ENCODE measurements at places on chromosomes 2 and 18.

GRCh38 chr2:96164459-96165184 is 19.4 kb upstream of the DUSP2 start:
- no peak for DNase-seq

DNA sequence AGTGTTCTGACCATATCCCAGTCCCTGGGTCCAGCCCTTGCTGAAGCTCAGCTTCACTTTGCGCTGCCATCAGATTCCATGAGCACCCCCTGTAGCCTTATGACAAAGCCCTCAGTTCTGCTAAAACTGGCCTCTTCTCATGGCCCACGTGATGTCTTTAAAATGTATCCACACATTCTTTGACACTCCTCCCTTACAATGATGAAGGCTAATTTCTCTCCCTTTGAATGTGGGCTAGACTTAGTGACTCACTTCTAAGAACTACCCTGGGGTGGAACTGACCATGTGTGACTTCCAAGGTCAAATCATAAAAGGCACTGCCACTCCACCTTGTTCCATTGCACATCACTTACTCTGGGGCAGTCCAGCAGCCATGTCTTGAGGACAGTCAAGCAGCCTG is 45.4 kb upstream of the GORASP2 start:
- DNase-seq, result no peak

- DNase-seq, result no peak
Observed at GRCh38 chr18:75836516-75836915, 409.0 kb upstream of the SMIM21 start.

DNA sequence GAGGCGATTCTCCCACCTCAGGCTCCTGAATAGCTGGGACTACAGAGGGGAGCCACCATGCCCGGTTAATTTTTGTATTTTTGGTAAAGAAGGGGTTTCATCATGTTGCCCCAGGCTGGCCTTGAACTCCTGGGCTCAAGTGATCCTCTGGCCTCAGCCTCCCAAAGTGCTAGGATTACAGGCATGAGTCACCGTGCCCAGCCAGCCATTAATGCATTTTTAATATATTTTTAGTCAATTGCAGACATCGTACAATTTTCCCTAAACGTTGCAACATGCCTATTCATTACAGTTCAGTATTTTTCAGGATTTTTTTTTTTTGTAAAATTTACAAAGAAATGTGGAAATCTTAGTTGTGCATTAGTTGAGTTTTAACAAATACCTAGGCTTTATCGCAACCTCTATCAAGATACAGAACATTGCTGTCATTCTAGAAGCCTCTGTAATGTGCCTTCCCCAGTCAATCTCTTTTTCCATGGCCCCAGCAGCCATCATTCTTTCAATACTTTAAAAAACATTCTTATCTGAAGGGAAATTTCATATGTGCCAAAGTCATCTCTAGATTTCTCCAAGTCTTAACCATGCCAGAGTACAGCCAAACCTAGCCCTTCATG is 14.7 kb downstream of the NABP1 start:
- no peak for DNase-seq

DNA sequence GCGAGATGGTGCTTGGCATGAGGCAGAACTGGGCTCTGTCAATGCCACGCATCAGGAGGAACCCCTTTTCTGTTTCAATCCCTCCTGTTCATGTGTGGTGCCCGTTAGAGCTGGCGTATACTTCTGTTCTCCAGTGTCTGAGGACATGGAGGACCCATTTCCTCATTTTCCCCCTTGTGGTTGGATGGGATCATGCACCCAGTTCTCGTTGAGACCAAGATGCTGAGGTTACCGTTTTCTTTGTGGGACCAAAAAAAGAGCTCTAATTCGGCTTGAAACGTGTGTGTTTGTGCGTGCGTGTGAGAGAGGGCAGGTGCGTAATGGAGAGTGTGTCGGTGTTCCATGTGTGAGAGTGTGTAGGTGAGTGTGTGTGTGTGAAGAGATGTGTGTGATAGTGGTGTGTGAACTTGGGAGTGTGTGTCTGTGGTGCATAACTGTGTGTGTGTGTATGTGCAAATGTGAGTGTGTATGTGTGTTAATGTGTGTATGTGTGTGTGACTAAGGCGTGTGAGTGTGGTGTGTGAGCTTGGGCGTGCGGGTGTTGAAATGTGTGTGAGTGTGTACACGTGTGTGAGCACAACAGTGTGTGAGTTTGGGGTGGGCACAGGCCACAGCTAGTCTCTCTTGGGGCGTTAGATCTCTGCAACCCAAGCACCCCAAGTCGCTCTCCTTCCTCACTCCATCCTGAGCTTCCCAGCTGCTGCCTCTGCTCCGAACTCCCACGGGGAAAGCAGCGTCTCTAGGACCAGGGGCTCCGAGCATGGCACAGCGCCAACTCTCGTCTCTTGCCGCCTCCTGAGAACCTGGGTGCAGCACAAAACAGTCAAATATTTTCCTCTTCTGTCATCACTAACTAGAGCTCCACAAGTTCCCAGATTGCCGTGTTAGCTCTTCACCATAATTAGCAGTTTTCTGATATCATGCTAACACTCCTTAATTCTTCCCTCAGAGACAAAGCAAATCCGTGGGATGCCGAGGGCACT is 75.8 kb downstream of the LONRF2 start:
- DNase-seq, result no peak

DNA sequence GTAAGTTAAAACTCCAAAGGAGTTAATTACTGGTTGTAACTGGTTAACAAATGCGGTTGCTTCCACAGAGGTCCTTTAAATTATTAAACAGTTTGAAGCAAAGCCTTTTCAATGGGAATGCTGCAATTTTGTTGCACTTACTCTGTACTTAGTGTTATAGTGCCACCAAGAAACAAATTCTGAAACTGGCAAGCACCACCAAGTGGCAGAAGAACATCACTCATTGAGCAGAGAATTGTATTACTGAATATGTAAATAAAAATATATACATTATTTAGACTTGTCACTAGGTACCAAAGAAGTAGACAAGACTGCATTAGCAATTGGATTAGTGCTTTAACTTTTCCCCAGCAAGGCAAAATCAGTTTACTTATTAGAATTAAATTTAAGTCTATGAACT is 2.6 kb upstream of the TMEFF2 start:
- no peak for DNase-seq

DNA sequence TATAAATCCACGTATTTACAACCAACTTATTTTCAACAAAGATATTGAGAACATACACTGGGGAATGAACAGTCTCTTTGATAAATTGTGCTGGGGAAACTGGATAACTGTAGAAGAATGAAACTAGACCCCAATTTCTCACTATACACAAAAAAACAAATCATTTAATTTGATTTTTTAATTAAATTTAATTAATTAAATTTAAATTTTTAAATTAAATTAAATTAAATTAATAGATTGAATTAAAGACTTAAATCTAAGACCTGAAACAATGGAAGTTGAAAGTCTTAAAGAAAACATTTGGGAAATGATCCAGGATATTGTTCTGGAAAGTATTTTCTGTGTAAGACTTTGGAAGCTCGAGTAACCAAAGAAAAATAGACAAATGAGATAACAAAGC is 301.4 kb downstream of the GALNT13 start:
- no peak for DNase-seq

GRCh38 chr2:220419647-220420046 is 792.2 kb downstream of the SLC4A3 start:
- DNase-seq, result no peak

DNA sequence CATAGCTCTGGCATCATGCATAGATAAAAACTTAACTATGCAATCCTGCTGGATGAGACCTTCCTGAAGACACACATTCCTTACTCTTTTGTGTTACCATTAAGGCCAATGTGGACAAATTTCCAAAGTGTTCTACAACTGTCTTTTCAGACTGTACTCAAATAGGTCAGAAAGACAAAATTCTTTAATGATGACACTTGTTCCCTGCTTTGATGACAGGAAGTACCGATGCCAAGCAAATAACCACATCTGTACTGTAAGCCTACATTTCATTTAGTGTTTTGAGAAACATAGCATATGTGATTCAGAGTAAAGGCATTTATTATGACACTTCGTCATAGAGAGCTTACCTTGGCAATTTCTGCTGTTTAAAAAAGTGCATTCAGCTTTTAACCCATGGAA is 55.0 kb downstream of the PMAIP1 start:
- no peak for DNase-seq

DNA sequence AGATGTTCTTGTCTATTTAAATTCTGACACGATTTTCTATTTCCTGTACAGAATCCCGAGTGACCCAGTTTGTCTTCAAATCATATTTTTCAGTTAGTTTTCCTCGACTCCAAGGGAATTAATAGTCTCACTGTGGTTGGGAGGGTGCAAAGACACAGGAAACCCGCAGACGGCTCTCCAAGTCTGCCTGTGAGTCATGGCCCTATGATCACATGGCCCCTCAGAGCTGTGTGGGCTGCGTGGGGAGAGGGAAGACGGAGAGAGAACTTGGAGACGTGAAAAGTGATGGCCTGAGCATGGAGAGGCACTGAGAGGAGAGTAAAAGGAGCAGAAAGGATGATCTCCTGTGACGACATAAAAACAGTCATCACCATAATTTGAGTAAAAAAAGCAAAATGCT is 989.9 kb downstream of the DCDC2C start:
- no peak for DNase-seq

DNA sequence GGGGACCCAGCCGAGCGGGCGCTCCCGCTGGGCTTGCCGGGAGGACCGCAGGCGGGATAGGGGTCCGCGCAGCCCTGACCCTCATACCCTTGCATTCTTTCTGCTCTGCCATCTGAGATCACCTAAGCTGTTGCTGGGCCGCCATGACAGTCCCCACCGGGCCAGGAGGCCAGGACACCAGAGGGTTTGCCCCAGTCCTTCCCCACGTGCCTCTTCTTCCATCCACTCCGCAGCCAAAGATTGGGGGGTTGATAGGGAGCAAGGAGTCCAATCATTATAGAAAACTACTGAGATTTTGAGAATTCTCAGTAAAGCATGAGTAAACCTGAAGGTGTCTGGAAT is 453 bp upstream of the GRB14 start:
- DNase-seq, result no peak

DNA sequence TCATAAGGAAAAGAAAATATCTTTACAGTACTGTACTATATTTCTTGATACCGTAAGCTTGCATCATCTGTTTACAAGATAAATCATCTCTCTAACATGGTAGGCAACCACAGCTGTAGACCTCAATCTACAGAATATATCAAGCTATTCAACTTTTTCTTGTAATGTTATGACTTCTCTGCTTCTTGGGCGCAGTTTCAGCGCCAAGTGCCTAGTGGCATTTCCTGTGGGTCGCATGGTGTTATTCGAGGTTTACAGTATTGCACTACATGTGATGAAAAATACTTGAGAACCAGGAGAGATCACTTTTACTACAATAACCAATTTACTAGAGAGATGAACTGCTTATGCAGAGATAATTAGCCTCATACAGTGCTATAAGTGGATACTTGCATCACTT is 34.0 kb upstream of the SESTD1 start:
- DNase-seq, result no peak

- DNase-seq, result no peak
Observed at GRCh38 chr2:49459314-49459993, 305.1 kb upstream of the FSHR start.

DNA sequence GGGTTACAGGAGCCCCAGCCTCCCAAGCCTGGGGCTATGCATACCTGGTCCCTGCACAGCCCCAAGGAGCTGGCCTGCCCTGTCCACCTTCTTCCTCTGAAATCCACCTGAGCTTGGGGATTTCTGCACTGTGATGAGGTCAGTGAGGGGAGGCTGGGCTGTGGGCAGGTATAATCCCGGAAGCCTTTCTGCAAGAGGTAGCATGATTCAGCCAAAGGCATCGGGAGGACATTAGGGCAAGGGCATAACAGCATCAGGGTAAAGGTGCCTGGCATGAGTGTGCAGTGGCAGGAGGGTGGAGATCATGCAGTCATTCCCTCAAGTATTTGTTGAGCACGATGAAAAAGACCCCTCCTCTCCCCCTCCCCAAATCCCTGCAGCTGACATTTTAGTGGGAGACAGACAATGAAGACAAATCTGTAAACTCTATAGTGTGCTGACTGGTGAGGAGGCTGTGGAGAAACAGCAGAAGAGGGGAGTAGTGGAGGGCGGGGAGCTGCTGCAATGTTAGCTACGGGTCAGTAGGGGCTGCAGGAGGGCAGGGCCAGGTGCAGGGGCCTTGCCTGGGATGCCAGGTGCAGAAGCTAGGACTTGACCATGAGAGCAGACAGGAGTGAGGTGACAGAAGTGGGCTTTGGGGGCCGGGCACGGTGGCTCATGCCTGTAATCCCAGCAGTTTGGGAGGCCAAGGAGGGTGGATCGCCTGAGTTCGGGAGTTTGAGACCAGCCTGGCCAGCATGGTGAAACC is 18.7 kb downstream of the ZFP36L2 start:
- no peak for DNase-seq

- no peak for DNase-seq
Observed at GRCh38 chr18:68399721-68400120, 315.2 kb downstream of the TMX3 start.

- DNase-seq, result no peak
Observed at GRCh38 chr2:23657371-23657770, 269.6 kb downstream of the ATAD2B start.

DNA sequence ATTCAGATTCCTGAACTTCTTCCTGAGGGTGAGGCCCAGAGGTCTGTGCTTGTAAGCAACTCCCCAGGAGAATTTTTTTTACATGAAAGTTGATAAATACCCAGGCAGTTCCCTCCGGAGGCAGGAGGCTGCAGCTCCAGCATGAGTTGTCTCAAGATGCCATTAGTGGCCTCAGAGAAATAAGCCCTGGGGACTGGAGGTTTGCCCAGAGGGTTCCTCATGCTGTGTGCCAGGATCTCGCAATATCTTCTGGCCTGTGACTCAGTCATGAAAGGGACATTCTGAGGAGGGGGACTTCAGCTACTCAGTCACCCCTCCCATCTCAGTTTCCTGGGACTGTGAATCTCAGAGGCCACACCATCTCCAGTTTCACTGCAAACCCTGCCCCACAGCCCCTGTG is 49.9 kb downstream of the LYPD1 start:
- DNase-seq, result no peak

DNA sequence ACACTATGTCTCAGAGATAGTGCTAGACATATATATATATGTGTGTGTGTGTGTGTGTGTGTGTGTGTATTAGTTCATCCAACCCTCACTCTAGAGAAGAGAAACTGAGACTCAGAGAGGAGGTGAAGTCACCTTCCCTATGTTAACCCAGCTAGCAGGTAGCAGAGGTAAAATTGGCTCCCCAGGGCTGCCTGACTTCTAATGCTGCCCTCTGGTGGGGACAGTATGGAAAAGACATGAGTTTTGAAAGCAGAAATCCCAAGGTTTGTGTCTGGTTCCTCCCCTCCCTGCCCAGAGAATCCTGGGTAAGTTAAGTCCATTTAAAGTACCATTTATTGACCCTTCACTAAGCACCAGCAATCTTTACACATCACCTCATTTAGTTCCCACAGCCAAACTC is 137.7 kb downstream of the THNSL2 start:
- no peak for DNase-seq

DNA sequence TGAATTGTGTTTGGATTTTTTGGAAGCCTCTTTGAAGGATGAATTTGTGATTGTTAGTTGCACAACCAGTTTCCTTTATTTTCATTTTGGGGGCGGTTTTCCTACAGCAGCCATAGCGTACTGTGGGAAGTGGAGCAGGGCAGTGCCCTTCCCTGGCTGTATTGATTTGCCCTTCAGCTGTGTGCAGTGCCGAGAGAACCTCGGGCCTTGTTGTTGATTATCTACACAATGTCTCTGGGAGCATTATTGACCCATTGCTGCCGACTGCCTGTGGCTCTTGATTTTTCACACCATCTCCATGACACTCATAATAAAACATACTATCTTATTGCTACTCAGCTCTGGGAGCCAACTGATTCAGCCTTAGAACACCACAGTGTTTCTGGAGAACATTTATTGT is 162.2 kb upstream of the BOD1L2 start:
- DNase-seq, result no peak
